ENCODE measurements at places on chromosomes 16 and 17.

DNA sequence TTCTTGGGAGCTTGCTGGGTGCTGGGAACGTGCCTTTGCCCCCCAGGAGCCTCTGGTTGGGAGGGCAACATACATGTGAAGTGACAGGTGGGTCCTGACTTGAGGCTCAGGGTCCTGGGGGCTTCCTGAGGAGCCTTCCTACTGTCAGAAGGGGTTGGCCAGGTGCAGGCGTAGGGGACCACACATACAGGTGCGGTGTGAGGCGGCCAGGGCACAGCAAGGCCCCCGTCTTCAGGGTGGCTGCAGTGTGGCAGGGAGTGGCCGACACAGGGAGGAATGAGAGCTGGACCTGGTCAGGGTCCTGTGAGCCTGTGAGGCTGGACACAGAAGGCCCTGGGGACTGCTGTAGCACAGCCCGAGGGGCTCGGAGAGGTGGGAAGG lies 10.6 kb downstream of the TCF25 start:
- no peak for DNase-seq

DNA sequence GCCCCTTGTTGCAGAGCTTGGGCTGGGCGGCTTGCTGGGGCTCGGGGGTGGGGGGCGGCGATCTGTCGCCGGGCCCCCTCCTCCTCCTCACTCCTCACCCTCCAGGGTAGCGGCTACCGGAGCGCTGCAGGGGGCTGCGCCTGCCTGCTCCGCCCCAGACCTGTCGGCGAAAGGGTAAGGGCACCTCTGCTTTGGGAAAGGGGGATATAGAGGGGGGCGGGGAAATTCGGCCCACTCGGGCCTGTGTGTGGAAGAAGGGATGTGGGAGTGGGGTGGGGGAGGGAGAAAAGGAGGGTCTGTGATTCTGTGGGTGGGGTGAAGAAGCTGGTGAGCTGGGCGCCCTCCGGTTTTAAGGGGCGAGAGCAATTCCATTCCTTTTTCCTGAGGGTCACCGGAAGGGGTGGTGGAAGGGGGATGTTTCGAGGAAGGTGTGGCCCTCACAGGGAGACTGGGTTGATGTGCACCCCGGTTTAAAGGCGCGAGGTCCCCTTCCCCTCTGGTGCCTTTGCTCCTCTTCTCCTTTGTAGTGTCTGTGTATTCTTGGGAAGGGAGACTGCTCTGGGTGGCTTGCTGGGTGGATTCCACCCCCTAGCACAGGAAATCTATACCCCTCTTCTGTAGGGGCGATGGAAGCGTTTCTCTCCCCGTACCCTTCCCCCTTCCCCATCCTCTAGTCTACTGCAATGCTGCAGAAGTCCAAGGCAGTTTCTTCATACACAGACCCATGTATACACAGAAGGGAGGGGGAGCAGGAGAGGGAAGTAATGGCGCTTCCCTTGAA lies 878 bp downstream of the TAOK1 start:
- peak; percentile 28 for DNase-seq

GRCh38 chr16:68396481-68396880 lies 51.8 kb downstream of the SMPD3 start:
- peak; percentile 32 for DNase-seq

DNA sequence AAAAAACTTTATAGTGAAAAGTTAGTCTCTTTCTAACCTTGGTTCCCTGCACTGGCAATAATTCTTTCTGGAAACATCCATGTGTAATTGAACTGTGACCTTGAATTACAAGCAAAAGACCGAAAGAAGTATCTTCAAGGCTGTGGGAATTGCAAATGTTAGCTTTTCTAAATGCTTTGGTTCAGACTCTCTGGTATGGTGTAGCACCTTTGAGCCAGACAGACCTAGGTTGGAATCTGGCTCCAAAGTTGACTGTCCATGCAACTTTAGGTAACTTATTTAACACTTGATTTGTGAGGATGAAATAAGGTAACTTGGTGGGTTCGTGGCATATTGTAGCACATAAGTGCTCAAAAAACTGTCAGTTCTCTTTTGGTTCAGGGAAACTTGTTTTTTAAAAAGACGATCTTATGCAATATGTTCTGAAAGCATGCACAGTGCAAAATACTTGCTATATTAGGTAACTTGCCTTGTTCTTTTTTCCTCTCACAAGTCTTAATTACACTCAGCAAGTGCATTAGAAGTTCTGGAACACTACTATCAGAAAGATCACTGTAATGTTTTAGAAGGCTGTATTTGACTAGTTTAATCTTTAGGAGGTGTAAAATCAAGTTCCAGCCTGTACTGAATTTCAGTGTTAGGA lies 46.3 kb downstream of the TANGO6 start:
- no peak for DNase-seq

DNA sequence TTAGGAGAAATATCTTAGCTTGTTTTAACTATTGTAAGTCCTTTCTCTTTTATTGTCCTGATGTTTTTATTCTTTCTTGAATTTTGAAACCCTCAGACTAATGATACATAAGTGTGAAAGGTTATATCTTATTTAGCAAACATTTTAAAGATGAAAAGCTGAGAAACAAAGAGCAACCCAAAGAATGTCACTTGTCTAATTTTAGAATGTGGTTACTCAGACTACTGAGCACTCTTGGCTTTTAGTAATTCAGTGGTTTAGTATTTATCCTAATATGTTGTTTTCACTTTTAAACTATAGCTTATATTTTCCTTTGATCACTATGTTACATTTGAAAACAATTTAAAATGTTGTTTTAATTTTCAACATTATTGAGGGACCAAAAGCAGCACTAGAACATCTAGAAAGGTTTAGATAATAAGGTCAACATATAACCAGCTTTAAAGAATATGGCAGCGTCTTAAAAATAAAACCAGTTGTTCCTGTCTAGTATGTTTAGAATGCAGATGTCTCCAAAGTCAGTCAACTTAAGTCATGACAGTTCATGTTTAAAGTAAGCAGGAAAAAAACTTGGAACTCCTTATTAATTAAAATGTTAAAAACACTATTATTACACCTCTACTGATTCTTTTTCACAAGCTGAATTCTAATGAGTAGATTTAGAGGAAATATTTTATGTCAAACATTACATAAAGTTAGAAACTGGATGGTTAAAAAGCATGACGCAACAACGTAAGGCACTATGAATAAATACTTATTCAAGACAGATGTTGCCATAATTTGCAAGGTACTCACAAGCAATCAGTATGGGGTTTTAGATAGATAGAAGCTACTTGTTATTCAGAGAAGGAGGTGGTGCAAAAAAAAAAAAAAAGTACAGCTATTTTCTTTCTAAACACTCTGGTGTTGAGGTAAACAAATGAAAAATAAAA lies 2.4 kb downstream of the MBTD1 start:
- DNase-seq, result no peak

DNA sequence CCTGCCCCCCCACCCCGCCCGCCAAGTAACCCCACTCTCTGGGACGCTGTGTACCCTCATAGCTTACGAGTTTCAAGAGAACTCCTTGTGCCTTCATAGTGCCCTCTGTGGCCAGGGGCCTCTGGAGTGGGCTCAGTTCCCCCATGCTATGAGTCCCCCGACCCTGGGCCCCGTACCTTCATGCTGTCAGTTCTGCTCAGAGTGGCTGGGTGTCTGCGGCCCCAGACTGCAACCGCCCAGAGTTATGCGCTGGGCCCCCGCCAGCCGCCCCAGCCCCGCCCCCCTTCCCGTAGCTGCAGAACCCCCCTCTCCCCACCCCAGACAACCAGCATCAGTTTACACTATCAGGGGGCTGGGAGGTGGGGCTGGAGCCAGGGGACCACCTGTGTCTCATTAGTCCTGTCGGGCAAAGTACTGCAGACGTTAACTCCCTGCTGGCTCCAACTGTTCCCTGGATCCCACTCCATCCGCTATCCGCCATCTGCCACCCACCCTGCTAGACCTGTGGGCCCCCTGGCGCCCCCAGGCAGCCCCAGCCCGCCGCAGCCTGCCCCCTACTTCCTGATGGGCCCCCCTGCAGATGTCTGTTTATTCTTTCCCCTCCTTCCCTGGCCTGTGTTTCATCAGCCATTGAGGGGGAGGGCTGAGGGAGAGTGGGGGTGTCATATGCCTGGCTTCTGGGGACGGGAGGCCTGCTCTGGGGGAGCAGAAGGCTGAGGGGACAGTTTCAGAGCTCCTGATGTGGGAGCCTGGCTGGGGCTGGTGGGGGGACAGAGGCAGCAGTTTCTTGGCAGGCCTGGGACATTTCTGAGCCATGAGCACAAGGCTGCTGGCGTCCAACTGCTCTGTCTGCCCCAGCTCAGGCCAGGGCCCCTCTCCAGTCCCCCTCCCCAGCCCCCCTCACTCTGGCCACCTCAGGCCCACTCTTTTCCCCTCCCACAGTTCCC lies at the start of gene MFAP4:
TSS of gene MFAP4 (minus strand) at position 217 of the 947 bp plus-strand sequence. CDS start at position 182, 35 bp downstream.
- no peak for DNase-seq

- no peak for DNase-seq
Measured at GRCh38 chr17:58250344-58251011, 12.1 kb downstream of the LPO start.

- no peak for DNase-seq
Measured at GRCh38 chr16:8928467-8928957, 35.2 kb downstream of the USP7 start.

DNA sequence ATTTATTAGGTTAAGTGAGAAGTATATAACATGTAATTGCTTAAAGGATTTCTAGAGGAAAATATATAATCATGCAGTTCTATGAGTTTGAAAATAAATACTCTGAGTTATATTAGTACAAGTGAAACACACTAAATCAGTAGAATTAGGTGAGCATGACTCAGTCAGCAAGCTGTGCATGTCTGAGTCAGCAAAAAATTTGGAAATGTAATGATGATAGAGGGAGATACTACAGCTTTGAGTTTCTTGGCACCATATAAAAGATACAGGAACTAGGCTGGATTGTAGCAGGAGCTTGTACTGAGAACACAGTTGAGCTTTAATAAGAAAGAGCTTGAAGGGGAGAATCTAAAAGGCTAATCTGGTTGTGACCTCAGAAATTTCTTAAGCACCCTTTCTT lies 1224.6 kb downstream of the CDH8 start:
- no peak for DNase-seq

DNA sequence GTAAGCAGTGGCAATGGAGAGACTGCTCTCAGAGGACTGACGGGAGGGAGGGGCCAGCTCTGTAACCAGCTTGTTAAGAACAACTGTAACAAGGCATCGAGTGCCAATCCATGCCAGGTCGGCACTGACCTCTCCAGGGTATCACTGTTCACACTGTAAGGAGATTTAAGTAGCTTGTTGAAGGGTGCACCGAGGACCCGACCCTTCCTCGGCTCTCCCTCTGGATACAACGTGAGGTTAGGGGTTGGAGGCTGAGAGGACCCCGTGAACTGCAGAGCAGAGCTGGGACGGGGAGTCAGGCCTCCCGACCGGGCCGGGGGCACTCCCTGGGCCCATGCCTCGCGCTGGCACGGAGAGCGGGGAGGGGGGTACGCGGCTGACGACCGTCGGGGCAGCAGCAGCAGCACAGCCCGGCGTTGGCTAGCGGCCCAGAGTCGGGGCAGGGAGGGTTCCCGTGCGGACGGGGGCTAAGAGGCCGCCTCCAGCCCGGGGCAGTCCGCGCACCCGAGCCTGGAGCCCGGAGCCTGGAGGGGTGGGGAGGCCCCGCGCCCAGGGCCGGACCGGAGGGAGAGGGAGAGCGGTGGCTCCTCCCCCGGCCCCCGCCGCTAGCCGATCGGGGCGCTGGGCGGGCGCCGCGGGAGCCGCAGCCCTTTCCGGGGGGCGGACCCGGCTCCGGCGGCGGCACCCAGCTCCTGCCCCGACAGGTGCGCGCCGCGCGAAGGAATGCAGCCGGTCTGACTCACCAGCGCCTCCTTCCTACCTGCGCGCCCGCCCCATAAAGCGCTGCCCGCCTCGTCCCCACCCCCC lies at the start of gene ITGB4:
TSS of gene ITGB4 (plus strand) at position 804 of the 807 bp plus-strand sequence. CDS start 3,245 bp downstream, outside the sequence.
- DNase-seq, result peak; percentile 75

- DNase-seq, result peak; percentile 57
Measured at GRCh38 chr17:35947156-35947585, 3.7 kb upstream of the LYZL6 start.

DNA sequence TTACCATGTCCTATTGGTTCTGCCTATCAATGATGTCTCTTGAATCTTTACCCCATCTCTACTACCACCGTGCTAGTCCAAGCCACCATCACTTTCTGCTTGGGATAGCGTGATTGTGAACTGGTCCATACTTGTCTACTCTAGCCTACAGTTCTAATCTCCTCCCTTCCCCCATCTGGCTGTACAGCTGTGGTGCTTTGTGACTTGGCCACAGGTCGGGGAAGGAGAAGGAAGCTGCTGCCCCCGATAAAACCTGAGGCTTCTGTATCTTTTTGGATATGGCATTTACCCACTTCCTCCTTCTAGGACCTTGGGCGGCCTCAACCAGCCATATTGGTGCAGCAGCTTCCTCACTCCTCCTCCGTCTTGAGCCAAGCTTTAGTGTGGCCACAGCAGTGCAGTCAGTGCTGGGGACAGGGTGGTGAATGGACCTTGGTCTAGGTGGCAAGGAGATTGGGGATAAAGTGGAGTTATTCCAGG lies 314 bp upstream of the ITGA2B start:
- DNase-seq, result no peak

- DNase-seq, result no peak
Measured at GRCh38 chr16:49464877-49465504, 91.4 kb downstream of the C16orf78 start.

DNA sequence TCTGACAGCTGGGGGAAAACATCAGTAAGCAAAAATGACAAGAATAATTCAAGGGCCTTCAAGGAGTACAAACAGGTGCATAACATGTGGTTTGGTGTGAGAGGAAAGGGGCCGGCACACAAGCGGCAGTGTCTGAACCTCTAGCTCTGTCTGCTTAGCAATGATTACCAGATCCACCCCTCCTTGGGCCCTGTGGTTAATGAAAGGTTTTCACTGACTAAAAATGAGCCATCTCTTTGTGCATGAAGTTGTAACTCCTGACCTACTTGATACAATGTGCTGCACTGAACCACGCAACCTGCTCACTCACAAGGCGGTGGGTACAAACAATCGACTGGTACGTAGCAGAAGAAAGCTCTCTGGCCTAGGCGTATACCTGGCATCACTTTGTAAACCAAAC lies 15.1 kb downstream of the FAM117A start:
- no peak for DNase-seq

DNA sequence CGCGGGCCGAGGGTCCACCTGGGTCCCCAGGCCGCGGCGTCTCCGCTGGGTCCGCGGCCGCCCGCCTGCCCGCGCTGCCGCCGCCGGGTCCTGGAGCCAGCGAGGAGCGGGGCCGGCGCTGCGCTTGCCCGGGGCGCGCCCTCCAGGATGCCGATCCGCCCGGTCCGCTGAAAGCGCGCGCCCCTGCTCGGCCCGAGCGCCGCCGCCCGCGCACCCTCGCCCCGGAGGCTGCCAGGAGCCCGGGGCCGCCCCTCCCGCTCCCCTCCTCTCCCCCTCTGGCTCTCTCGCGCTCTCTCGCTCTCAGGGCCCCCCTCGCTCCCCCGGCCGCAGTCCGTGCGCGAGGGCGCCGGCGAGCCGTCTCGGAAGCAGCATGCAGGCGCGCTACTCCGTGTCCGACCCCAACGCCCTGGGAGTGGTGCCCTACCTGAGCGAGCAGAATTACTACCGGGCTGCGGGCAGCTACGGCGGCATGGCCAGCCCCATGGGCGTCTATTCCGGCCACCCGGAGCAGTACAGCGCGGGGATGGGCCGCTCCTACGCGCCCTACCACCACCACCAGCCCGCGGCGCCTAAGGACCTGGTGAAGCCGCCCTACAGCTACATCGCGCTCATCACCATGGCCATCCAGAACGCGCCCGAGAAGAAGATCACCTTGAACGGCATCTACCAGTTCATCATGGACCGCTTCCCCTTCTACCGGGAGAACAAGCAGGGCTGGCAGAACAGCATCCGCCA lies 504 bp downstream of the FOXC2 start:
- no peak for DNase-seq

Measured in A549 (cell line).